ENCODE measurements at places on chromosomes 3 and 15.

GRCh38 chr15:49628379-49628778 lies 7.5 kb downstream of the DTWD1 start:
- DNase-seq: no peak

DNA sequence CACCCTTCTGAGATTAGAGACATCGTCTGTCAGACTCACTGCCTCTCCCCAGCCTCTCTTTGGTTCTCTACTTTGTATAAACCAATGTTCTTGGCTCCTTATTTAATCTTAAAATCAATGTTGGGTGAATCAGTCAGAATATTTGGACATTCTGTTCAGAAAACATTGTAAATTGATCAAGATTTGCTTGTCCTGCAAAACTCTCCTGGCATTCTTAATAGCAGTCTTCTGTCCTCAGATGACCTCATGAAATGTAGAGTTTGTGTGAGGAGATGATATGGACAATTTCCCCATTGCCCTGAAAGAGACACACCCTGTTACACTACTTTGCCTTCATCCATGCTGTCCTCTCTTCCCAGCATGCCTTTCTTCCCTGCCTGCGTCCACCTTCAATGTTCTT lies 33.6 kb downstream of the CD200R1L start:
- DNase-seq: no peak

GRCh38 chr3:46356909-46357308 lies 3.0 kb downstream of the CCR2 start:
- DNase-seq: no peak

DNA sequence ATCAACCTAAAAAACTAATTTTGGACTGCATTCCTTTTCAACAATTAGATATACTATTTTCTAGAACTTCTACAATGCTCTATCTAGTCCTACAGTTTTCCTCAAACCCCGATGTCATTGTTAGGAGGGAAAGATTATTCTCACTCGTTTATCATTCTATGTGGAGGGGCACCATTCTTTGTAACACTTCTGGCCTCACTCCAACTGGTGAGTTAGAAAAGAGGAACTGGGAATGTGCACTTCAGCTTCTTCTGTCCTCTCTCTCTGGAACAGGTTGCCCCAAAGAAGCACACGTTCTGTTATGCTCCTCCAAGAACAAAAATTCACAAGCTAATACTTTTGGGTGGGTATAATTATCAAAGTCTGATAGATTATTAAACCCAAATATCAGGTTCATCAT lies 137.9 kb downstream of the UACA start:
- no peak for DNase-seq

DNA sequence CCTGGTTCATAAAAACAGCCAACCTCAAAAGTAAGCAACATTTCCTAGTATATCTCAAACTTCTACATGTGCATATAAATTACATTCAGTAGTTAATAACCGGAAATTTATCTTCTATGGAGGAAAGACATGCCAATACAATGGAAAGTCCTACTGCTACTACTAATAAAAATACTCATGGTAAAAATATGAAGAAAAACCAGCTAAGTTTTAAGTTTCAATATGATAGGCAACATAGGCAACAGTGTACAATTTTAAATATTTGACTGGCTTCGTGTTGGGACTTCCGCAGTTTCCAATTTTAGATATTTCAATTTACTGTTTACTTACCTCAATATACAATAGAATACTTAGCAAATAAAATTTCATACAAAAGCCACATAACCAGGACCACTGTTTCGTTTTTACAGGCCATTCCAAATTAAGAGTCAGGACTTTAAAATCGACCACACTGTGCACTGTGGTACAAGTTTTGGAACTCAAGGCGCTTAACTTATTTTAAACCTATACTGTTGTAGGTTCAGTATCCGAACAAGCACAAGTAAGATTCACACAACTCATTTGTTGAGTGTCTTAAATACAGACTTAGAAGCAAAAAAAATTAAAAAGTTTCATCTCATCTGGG lies 2.9 kb downstream of the NAA50 start:
- DNase-seq: no peak

GRCh38 chr3:104520228-104520655 lies 846.5 kb upstream of the ALCAM start:
- no peak for DNase-seq

- no peak for DNase-seq
Observed at GRCh38 chr3:87997298-87997697, 61.5 kb downstream of the CGGBP1 start.

- no peak for DNase-seq
Observed at GRCh38 chr3:170043506-170043905, 5.7 kb downstream of the GPR160 start.

GRCh38 chr3:11479221-11479620 lies 164.5 kb downstream of the VGLL4 start:
- no peak for DNase-seq

DNA sequence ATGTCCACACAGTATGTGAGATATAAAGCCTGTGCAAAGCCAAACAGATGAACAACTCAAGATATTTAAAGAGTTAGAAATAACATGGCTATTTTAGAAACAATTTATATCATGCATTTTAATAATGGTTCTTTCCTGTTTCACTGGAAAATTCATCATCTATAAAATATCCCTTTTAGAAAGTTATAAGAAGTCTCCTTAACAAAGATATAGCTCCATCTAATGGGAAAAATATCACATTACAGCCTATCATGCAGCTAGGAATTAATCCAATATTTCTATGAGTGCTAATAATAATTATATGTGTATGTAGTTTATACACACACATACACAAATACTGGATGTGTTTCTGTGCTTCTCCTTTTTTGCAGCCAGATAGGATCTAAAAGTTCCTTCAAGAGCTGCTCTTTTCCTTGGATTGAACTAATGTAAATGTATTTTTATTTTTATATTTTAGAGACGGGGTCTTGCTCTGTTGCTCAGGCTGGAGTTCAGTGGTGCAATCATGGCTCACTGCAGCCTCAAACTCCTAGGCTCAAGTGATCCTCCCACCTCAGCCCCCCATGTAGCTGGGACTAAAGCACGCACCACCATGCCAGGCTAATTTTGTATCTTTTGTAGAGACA lies 21.6 kb downstream of the RPL22L1 start:
- DNase-seq: no peak

DNA sequence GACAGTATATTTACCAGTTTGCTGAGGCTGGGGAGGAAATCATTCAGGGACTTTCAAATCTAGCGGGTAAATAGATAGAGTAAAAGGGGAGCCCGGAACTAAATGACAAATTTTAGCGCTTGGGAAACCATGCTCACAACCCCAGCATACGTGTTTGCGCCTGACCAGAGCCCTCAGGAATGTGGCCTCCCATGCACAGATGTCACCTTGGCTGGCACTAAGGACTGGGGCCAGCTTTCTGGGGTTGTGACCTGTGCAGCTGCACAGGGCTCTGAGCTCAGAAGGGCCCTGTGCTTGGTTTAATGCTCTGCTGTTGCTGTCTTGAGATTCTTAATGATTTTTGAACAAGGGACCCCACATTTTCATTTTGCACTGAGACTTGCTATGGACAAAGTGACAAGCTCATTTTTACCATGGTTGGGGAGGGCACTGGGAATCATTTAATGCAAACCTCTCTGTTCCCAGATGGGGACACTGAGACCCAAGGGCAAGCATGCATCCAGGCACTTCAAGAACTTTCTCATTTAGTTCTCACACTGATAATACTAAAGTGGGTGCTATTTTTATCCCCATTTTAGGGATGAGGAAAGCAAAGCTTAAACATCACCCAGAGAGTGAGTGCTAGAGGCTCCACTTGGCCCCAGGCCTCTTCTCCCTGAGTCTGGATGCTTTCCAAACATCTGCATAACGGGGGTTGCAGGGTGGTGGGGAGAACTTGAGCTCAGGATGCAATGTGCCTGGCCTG lies 44.1 kb upstream of the FAM107A start:
- no peak for DNase-seq

DNA sequence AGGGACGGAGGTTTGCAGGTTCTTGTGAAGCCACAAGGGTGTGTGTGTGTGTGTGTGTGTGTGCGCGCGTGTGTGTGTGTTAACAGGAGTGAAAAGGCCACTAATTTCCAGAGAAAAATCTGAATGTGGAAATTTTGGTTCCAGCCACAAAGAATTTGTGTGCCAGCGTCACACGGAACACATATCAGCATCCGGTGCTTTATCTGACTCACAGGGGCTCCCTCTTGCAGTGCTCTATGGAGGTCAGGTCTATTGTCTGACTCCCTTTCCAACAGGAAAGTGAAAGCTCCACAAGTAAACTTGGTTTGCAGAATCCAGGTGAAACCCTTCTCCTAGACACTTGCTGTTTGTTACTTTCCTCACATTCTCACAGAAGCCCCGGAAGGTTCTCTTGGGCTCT lies 6.2 kb downstream of the CLDN11 start:
- DNase-seq: no peak

DNA sequence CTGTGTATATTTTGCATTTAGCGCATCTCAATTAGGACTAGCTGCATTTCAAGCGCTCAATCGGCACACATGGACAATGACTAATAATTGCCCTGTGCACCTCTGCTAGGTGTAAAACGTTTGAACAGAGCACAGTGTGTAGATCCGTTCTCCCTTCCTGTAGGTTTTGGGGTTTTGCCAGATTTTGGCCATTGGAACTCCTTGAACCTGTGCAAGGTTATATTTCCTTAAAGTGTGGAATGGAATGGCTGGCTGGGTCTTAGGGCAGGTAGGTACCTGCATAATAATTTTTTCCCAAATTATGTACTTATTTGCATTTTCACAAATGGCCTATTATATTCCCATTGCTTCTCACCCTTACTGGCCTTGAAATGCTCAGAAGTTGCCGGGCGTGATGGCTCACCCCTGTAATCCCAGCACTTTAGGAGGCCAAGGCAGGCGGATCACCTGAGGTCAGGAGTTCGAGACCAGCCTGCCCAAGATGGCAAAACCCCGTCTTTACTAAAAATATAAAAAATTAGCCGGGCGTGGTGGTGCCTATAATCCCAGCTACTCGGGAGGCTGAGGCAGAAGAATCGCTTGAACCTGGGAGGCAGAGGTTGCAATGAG lies 777 bp downstream of the RNU5B-1 start:
- no peak for DNase-seq

GRCh38 chr15:74540161-74540760 lies 759 bp upstream of the ARID3B start:
- no peak for DNase-seq

GRCh38 chr15:32833379-32833821 lies 115.6 kb downstream of the GREM1 start:
- no peak for DNase-seq

GRCh38 chr3:194089357-194090177 lies 46.4 kb upstream of the HES1 start:
- DNase-seq: no peak
